CMK (cell line): ENCODE measurements at places on chromosomes 13 and 19.

- no peak for DNase-seq
These were observed 15.6 kb upstream of the HMGB1 start for GRCh38 chr13:30481241-30481760.

DNA sequence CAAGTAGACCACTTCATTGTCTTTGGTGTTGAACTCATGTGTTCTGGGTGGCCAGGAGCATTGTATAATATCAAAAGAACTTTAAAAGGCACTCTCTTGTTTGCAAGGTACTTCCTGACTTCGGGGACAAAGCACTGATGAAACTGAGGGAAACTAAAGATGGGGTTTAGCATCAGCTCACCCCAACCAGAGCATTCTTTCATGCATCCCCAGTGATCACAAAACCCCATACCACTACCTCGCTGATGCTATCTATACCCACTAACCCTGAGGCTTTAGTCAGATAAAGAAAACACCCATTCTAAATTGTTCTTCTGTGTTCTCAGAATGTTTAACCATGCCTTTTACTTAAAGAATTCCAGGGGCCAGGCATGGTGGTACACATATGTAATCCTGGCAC is 94.5 kb upstream of the DOCK9 start:
- DNase-seq: no peak

- no peak for DNase-seq
These were observed 3.1 kb downstream of the SLC17A7 start for GRCh38 chr19:49438261-49438660.

- DNase-seq: no peak
These were observed 5.3 kb downstream of the PTBP1 start for GRCh38 chr19:802498-803098.

DNA sequence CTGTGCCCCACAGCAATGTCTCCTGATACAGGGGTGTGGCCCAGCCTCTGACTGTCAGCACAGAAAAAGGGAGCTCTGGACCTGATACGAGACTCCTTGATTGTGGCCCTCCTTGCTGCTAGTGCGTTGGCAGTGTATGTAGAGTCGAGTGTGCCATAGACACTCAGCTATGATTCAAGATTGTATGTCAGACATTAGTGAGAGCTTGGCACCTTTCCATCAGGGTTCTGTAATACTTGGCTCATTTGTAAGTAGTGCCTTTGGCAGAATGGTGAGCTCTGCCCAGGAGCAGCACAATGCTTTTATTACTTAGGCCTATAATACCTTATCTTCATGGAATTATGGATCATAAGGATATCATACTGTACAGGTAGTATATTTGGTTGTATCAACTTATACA is 83.4 kb downstream of the ATP8A2 start:
- DNase-seq: no peak

GRCh38 chr13:109687559-109688448 is 98.6 kb downstream of the IRS2 start:
- no peak for DNase-seq

DNA sequence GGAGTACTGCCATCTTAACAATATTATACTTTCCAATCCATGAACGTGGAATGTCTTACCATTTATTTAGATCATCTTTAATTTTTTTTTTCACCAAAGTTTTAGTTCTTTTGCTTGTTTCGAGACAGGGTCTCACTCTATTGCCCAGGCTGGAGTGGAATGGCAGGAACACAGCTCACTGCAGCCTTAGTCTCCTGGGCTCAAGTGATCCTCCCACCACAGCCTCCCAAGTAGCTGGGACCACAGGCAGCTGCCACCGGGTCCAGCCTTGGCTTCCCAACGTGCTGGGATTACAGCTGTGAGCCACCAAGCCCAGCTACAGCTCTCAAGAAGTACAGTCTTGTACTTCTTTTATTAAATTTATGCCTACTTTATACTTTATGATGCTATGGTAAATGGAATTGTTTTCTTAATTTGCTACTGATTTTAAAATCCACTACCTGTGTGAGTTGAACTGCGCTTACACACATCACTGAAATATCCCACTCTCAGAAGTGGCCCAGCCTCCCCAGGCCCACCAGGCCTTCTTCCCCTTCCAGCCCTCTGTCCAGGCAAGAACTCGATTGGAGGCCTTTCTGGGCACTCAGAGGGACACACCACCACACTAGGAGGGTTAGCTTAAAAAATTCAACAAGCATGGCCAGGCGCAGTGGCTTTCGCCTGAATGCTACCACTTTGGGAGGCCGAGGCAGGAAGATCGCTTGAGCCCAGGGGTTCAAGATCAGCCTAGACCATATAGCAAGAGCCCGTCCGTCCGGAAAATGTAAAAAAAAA is 1.0 kb upstream of the PGLS start:
- no peak for DNase-seq

- DNase-seq: no peak
These were observed 280.6 kb downstream of the SHISA2 start for GRCh38 chr13:25771202-25771601.

DNA sequence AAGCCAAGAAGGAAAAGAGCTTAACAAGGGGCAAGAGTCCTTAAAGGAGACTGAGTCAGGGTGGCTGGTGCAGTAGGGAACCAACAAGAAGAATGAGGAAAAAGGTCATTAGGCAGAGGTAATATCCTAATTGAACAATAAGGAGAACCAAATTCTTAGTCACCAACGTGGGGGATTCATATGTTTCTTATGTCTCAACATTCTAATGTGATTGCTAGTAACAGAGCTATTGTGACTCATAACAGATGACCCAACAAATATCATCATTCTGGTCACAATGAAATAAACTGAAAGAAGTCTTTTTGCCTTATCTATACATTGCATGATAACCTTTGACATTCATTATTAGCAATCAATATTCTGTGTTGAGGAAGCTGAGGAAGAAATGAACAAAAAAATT is 101.6 kb downstream of the RAP2A start:
- DNase-seq: no peak

DNA sequence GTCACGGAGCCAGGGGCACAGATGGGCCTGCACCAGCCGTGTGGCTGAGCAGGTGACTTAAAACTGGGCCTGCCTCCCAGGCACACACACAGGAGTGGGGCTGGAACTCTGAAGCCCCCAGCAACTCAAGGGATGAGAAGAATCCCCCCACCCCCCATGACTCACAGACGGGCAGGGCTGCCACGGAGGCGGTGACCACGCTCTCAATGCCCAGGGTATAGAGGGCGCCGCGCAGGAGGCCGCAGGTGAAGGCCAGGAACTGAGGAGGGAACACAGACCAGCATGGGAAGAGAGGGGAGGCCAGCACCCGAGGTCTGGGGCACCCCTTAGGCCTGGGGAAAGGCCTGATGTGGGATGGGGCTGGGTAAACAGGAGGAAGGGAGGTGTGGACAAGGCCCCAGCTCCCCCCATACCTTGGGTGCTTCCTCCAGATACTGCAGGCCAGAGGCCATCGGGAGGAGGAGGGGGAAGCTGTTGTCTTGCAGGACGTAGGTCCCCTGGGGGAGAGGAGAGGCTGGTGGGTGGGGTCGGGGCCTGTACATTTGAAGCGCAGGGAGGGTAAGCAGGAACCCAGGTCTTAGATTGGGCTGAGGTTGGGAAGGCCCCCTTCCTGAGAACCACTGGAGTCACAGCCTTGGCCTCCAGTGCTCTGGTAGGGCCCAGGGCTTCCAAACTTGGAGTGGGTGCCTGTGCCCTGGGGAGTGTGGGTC is 3.1 kb upstream of the NKPD1 start:
- no peak for DNase-seq

DNA sequence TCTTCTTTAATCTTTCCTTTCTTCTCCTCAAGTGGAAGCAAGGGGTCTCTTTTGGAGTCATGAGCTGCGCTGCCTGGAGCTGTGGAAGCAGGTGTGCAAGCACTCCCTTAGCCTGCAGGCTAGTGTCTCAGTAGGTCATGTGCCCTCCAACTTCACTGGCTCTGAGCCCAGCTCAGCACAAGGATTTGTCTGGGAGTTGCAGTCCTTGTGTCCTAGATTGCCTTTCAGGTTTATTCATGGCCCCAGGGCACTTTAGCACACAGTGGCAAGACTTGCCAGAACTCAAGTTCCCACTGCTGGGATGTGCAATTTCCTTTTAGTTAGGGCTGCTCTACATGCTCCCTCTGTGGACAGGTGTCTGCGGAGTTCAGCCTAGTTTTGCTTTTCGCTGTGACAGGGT is 211.7 kb downstream of the LIG4 start:
- no peak for DNase-seq

DNA sequence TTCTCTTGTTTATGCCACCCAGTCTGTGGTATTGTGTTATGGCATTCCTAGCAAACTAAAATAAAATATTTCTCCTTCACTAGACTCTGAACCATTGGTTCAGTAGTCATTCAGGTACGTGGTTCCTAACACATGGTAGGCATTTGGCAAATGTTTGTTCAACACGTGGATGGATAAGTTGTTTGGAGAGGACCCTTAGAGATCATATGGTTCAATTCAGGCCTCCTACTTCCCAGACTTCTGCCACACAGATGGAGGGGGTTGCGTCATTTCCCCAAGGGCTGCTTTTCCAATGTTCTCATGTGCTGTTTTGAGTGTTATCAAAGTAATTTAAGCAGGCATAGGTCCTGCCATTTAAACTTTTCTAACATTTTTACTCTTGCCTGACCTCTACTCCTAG is 6.7 kb downstream of the CXCL17 start:
- no peak for DNase-seq

GRCh38 chr13:36358175-36358718 is 12.1 kb upstream of the SPART start:
- DNase-seq: no peak

GRCh38 chr13:109810761-109811510 is 24.6 kb upstream of the IRS2 start:
- no peak for DNase-seq

DNA sequence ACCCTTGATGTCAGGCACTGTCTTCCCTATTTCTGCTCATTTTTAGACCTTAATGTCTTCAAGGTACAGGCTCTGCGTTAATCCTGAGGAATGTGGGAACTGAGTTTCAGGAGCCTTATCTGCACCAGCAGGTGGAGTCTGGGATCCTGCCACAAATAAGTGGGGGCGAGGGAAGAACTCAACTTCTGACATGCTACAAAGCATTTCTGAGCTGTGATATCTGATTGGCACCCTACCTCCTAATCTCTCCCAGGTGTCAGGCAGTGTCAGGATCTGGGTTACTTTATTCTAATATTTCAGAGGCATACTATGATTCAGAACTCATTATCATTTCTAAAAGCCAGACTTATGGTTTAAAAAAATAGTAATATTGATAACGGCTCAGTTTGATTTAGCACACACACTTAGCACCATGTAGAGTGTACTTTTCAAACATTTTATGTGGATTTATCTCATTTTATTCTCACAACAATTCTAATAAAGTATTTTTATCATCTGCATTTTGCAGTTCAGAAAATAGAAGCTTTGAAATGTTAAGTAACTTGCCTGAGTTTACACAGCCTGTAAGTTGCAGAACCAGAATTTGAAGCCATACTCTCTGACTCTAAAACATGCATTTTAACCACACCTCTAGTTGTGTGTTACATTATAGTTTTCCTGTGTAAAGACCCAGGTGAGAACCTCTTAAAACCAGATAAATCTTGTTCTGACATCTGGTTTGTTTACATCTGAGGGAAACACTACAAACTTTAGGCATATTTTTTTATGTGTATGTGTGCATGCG is 358.6 kb downstream of the TDRD3 start:
- DNase-seq: no peak

DNA sequence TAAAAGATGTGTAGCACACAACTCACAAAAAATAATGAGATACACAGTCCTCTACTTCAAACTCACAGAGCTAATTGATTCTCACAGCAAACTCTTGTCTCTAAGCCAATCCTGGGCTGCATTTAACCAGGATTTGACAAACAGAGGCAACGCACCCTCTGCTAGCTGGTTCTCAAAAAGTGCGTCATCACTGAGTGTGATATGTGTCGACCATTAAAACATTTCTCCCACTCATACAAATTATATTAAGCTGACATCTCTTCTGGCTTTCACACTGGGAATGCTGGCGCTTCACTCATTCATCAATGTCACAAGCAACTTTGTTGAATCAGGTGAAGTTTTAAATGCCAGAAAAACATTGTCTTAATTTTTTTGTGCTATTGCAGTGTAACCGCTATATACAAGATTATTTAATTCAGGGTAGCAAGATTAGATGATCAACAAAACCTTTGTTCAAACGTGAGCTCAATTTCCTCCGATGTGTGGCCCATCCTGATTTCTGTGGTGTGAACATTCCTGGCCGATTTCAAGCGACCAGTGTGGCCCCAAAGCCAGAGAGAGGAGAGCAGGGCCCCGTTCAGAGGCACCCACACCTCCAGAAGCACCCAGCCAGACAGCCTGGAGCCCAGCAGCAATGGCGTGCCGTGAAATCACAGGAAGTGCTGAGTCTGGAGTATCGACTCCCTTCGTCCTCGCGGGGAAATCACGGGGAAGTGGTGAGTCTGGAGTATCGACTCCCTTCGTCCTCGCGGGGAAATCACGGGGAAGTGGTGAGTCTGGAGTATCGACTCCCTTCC is 49.4 kb downstream of the RASA3 start:
- no peak for DNase-seq

GRCh38 chr19:17505223-17505622 is 6.2 kb upstream of the PGLS start:
- no peak for DNase-seq

DNA sequence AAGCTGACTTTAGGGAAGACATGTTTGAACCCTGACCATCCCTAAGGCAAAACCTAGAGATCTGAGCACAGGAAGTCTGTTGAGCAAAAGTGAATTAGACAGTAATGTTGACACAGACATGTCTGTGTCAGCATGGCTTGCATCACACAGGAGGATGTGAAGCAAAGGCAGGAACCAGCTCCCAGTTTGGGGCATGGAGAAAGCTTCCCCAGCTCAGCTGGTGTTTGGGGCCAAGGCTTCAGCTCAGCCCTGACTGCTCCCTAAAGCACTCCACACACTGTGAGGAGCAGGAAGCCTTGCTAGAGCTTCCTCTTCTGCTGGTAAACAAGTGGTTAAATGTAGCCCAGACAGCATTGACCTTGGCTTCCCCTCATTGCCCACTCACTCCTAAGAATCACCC is 153.8 kb upstream of the UBL3 start:
- no peak for DNase-seq

- no peak for DNase-seq
These were observed 5.7 kb downstream of the ZNF132 start for GRCh38 chr19:58434217-58434616.

DNA sequence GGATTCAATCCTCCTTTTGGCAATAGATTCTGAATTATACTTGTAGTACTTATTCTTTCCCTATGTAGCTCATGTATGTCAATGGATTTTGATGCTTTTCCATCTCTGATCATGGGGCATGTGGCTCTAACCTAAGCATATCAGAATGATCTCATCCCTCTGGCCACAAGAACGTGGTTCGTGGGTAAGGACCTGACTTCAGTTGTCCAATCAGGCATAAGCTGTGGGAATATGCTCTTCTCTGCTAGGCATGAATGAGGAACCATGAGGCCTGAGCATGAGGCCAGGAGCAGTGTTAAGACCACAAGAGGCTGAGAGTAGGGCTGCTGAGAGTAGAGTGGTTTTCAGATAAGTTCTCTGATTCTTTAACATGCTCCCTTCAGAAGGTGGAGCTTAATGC is 292.4 kb upstream of the TSHZ3 start:
- no peak for DNase-seq

- no peak for DNase-seq
These were observed 10.0 kb upstream of the OR10H2 start for GRCh38 chr19:15717809-15718208.
